ENCODE measurements at places on chromosomes 5 and 9. TPM values are rescaled to one million over a fixed set of nuclear protein-coding genes. Genes with fewer than 3 reads are reported as not detected.

- no peaks in the 10 kb centered on the region for H3K4me1 ChIP-seq
- no peak for DNase-seq
- H3K4me3 ChIP-seq: no peak overlapping the region
- no peaks in the 10 kb centered on the region for H3K36me3 ChIP-seq
Observed at GRCh38 chr5:153713943-153714342, 223.5 kb downstream of the GRIA1 start.

GRCh38 chr9:103804077-103804735 lies 289.9 kb upstream of the SMC2 start:
- H3K4me1 ChIP-seq: no peaks in the 10 kb centered on the region
- DNase-seq: no peak
- H3K4me3 ChIP-seq: no peak overlapping the region
- no peaks in the 10 kb centered on the region for H3K36me3 ChIP-seq

- peaks cover 91% of the 10 kb centered on the region for H3K4me1 ChIP-seq
- peaks cover 8% of the 10 kb centered on the region for H3K36me3 ChIP-seq
- no peak overlapping the region for H3K27ac ChIP-seq
- H3K4me3 ChIP-seq: no peak overlapping the region
Observed at GRCh38 chr5:97135868-97136267, 6.5 kb downstream of the LIX1 start.

GRCh38 chr5:2666081-2666480 lies 85.4 kb downstream of the IRX2 start:
- no peaks in the 10 kb centered on the region for H3K4me1 ChIP-seq
- no peak overlapping the region for H3K4me3 ChIP-seq
- H3K36me3 ChIP-seq: no peaks in the 10 kb centered on the region
- peak; percentile 39 for DNase-seq

GRCh38 chr5:122073018-122073417 lies 5.0 kb downstream of the LOX start:
- no peak overlapping the region for H3K27ac ChIP-seq
- H3K27me3 ChIP-seq: peaks cover 10% of the 10 kb centered on the region
- H3K4me1 ChIP-seq: no peaks in the 10 kb centered on the region
- DNase-seq: no peak
- no peak overlapping the region for H3K4me3 ChIP-seq

DNA sequence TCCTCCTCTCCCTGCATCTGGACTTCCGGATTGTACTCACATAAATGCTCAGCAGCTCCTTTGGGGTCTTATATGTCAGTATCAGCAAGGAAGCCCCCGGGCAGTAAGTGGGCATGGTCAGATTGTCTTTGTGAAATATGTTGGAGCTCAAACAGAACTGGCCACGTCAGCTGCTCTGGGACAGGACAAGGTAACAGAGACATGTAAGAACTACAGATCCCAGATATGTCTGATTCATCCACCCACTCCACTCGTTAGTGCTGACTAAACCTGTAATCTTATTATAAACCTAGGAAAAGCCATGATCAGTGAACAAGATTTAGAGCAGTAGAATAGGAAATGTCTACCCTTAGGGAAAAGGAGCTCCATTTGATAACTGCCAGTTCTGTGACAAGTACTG lies 561.8 kb downstream of the CETN3 start:
- DNase-seq: no peak
- peaks cover 11% of the 10 kb centered on the region for H3K4me1 ChIP-seq
- H3K27me3 ChIP-seq: no peaks in the 10 kb centered on the region
- H3K36me3 ChIP-seq: no peaks in the 10 kb centered on the region
- no peak overlapping the region for H3K27ac ChIP-seq
- no peak overlapping the region for H3K4me3 ChIP-seq

DNA sequence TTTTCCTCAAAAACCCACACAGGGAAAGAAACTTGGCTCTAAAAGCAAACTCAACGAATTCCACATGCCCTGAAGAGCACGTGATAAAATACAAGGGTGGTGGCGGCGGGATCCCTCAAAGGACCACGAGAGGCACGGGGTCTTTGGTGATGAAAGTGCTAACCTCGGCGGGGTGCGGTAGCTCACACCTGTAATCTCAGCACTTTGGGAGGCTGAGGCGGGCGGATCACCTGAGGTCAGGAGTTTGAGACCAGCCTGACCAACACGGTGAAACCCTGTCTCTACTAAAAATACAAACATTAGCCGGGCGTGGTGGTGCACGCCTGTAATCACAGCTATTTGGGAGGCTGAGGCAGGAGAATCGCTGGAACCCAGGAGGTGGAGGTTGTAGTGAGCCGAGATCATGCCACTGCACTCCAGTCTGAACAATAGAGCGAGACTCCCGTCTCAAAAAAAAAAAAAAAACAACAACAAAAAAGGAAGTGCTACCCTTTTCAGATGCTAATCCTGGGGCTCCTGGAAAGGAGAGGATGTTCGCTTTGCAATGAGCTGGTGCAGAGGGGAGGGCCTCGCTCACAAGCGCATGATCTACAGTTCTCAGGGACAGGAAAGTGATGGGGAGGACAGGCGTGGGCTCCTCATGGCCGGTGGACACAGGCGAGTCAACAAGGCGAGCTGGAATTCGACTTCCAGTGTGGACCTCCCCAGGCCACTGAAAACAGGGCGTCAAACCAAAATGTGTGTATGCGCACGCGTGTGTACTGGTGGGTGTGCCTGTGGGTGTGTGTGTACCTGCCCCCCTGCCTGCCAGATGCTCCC lies 54.1 kb downstream of the USP20 start:
- H3K27ac ChIP-seq: no peak overlapping the region
- H3K27me3 ChIP-seq: no peaks in the 10 kb centered on the region
- H3K4me3 ChIP-seq: no peak overlapping the region
- H3K36me3 ChIP-seq: peaks cover 4% of the 10 kb centered on the region

GRCh38 chr9:89439571-89439970 lies 58.3 kb downstream of the SEMA4D start:
- no peak overlapping the region for H3K4me3 ChIP-seq
- peaks cover 16% of the 10 kb centered on the region for H3K4me1 ChIP-seq
- no peak for DNase-seq
- H3K27me3 ChIP-seq: no peaks in the 10 kb centered on the region

DNA sequence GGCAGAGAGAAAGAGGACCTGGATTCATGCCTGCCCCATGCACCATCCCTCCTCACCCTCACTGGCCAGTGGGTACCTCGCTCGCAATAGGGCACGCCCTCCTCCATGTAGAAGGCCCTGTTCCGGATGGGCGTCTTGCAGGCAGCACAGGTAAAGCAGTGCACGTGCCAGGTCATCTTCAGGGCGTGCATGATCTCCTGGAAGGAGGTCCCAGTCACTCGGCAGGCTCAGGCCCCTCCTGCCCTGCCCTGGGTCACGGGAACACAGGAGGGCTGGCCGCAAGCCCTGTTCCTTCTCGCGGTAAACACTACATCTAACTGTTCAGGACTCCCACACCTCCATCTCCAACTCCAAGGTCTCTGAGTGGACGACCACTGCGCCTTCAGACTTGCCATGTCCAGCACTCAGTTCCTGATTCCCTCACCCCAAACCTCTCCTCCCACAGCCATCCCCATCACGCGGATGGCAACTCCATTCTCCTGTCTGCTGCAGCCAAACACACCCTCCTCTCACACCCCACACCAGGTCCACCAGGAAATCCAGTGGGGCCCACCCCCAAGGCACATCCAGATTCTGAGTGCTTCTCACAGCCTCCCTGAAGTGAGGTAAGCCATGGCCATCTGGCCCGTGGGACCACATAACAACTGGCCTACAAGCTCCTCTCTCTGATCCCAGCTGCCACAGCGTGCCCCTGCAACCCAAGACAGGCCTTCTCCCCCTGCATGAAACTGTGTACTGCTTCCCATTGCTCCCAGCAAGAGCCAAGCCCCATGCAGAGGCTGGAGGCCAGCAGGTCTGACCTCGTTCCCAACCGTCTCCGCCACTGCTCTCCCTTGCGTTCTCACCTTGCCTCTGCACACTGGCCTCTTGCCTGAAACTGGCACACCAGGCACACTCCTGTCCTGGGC lies 10.8 kb upstream of the DBN1 start:
- H3K4me3 ChIP-seq: no peak overlapping the region
- H3K36me3 ChIP-seq: peaks cover 44% of the 10 kb centered on the region
- H3K27ac ChIP-seq: no peak overlapping the region
- no peaks in the 10 kb centered on the region for H3K27me3 ChIP-seq
- DNase-seq: no peak

DNA sequence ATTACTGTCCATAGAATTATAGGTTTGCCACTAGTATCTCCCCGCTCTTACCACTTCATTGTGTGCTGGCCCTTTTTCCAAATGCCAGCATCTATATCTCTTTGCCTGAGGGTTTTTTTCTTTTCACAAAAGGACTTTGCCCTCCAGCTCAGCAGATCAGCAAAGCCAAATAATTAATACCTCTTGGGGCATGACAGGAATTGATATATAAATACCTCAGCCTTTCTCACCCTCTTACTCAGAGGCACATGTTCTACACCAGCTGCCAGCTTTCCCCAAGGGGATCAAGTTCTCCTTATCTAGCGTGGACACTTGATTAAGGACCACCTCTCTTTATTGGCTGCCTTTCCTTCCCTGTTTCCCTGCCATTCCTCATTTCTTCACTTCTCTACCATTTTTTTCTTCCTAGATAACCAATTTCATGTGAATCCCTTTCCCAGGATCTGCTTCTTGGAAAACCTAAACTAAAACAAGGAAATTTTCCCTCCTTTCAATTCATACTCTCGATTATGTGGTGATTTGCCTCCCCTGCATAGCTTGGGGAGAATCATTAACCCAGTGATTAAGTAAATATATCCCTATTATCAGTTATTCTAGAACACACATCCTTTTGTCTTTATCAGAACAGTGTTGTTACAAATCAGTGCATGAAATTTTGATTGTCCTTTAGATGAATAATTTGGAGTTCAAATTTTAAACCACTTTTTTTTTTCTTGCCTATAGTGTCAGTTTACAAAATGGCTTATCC lies 6.9 kb upstream of the NUDT12 start:
- DNase-seq: no peak
- H3K27ac ChIP-seq: no peak overlapping the region
- H3K27me3 ChIP-seq: no peaks in the 10 kb centered on the region

DNA sequence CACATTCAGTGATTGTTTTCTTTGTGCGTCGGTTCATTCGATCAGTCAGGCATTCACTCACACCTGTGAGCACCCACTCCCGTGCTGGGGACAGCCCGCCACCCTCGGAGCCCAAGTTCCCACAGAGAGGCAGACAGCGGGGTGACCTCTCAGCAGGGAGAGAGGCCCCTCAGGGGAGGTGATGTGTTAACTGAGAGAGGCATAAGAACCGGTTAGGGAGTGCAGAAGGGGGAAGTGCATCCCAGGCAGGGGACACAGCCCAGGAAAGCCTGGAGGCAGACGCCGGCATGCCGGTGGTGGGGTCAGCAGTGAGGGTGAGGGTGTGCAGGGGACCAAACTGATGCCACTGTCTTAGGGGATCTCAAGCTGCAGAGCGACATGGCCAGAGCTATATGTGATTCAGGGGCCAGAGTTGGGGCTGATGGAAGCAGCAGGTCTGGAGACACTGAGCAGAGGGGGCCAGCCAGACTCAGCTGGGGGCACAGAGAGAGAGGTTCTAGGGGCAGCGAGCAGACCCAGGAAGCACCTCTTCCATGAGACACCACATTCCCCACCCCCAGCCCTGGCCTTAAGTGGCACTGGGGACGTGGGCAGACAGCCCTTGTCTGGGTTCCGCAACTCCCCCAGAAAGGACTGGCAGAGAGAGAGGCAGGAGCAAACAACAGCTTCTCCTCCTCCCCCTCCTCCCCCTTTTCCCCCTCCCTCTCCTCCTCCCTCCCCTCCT lies 35.9 kb downstream of the HK3 start:
- peak; percentile 12 for DNase-seq
- no peaks in the 10 kb centered on the region for H3K36me3 ChIP-seq
- H3K4me1 ChIP-seq: peaks cover 17% of the 10 kb centered on the region
- no peak overlapping the region for H3K27ac ChIP-seq
- H3K4me3 ChIP-seq: no peak overlapping the region

- DNase-seq: no peak
- no peak overlapping the region for H3K4me3 ChIP-seq
- H3K36me3 ChIP-seq: no peaks in the 10 kb centered on the region
- H3K27me3 ChIP-seq: no peaks in the 10 kb centered on the region
Observed at GRCh38 chr5:963310-963672, 45.3 kb upstream of the NKD2 start.

- no peaks in the 10 kb centered on the region for H3K4me1 ChIP-seq
- H3K4me3 ChIP-seq: no peak overlapping the region
- no peak for DNase-seq
- no peak overlapping the region for H3K27ac ChIP-seq
- no peaks in the 10 kb centered on the region for H3K36me3 ChIP-seq
Observed at GRCh38 chr5:133665571-133665970, 53.2 kb upstream of the FSTL4 start.

DNA sequence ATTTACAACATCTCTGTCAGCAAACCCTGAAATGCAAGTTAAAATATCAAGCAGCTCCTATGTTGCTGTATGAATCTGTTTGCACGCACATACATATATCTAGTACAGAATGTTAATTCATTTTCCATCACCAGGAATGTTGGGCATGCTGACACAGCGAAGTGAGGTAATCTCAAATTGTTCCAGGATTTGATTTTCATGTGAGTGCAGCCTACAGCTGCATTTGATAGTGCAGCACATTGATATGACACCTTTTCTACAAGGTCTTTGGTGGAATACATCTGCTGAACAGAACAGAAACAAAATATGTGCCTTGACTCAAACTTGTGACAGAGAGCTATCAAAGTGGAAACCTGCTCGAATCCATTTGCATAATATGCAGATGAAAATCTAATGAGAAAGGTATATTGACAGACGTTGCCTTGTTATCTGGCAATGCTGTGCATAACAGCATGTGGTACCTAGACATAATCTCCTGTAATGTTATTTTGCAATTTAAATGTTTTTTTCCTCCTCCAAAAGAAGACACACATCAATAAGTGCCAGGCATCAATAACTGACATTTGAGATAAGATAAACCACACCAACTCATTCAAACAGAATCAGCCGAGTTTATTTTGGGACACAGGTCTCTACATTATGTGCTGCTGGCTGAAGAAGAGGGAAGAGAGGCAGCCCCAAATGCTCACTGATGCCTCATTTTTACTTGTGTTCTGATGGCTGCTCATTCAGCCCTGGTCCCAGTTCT lies 512.2 kb downstream of the ZNF608 start:
- peaks cover 57% of the 10 kb centered on the region for H3K4me1 ChIP-seq
- H3K36me3 ChIP-seq: no peaks in the 10 kb centered on the region
- no peak overlapping the region for H3K4me3 ChIP-seq
- DNase-seq: peak; percentile 52

GRCh38 chr5:134758176-134758503 lies 439 bp upstream of the DDX46 start:
- H3K27me3 ChIP-seq: no peaks in the 10 kb centered on the region
- H3K4me3 ChIP-seq: peak overlapping the region; percentile 55
- no peak for DNase-seq
- H3K4me1 ChIP-seq: peaks cover 10% of the 10 kb centered on the region
- H3K27ac ChIP-seq: no peak overlapping the region

DNA sequence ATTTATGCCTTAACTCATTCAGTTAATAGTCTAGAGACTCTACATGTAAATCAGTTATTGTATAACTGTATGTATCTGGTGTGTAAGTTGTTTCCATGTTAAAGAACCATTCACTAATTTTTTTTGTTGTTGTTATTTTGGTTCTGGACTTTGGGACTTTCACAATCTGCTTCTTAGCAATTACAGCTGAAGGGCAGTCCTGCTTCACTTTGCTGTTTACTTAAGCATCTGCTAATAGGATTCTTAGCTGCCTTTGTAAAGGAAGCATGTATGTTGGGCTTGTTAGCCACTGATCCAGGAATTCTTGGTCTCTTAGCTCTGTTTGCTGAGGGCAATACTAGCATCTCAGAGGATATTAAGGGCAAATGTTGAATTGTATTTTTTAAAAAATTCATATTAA lies 97.0 kb downstream of the FOCAD start:
- H3K36me3 ChIP-seq: no peaks in the 10 kb centered on the region
- H3K27ac ChIP-seq: no peak overlapping the region
- DNase-seq: no peak
- H3K27me3 ChIP-seq: no peaks in the 10 kb centered on the region
- H3K4me1 ChIP-seq: peaks cover 3% of the 10 kb centered on the region
- no peak overlapping the region for H3K4me3 ChIP-seq

The EGFLAM gene
- total RNA-seq: 0.27 TPM

The GDA gene
- 0.18 TPM for total RNA-seq

The KIAA1958 gene
- total RNA-seq: 10.9 TPM

The LCN15 gene
- total RNA-seq: 0.77 TPM

Measured in cardiac muscle cell (in vitro differentiated cells and primary cell).